ENCODE measurements at places on chromosomes 1 and 21. TPM values are rescaled to one million over a fixed set of nuclear protein-coding genes. Genes with fewer than 3 reads are reported as not detected.

DNA sequence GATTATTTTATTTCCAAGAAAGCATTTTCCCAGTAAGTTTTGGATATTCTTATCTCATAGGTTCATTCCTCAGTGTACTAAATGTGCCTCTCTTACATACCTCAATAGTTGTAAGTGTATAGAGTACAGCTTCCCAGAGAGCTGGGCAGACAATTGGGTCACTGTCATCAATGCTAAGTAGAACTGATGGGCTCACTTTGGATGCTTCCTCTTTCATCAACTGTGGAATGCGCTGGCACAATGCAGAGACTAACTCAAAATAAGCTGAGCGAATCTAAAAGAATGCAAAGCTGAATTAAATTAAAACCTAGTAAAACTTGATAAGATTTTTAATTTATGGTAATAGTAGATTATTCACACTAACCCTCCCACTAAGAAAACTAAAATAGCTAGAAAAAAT, 21.5 kb downstream of the LTN1 start:
- peaks cover 57% of the 10 kb centered on the region for H3K36me3 ChIP-seq
- no peak overlapping the region for H3K27ac ChIP-seq
- no peaks in the 10 kb centered on the region for H3K4me1 ChIP-seq
- no peak for DNase-seq
- no peak overlapping the region for H3K4me3 ChIP-seq
- no peaks in the 10 kb centered on the region for H3K27me3 ChIP-seq

DNA sequence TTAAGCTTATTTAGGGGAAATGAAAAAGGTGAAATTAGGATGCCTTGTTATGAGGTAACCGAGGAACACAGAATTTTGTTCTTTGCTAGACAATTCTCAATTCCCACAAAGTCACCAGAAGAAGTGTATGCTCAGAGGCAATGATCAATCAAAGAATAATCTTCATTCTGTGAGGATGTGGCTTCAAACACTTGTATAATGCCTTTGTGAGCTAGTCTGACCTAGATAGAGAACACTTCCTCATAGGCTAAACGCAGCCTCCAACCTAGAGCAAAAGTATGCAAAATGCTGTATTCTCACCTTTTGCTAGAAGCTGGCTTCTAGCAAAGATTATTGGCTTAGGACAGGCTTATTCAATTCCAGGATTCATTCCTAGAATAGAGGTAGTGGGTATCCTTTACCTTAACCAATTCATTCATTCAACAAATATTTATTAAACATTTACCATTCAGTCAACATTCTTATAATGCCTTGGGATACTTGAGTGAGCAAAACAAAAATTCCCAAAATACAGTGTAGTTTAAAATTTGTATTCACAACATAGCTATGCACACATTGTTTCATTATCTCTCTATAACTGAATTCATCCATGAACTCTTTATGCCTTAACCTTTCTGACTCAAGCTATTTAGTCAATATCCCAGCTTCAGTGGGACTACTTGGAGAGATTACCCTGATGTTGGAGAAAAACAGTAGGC, 530.2 kb downstream of the PTPRC start:
- H3K27me3 ChIP-seq = no peaks in the 10 kb centered on the region
- no peak for DNase-seq
- peaks cover 2% of the 10 kb centered on the region for H3K36me3 ChIP-seq
- peak overlapping the region; percentile 8 for H3K27ac ChIP-seq

DNA sequence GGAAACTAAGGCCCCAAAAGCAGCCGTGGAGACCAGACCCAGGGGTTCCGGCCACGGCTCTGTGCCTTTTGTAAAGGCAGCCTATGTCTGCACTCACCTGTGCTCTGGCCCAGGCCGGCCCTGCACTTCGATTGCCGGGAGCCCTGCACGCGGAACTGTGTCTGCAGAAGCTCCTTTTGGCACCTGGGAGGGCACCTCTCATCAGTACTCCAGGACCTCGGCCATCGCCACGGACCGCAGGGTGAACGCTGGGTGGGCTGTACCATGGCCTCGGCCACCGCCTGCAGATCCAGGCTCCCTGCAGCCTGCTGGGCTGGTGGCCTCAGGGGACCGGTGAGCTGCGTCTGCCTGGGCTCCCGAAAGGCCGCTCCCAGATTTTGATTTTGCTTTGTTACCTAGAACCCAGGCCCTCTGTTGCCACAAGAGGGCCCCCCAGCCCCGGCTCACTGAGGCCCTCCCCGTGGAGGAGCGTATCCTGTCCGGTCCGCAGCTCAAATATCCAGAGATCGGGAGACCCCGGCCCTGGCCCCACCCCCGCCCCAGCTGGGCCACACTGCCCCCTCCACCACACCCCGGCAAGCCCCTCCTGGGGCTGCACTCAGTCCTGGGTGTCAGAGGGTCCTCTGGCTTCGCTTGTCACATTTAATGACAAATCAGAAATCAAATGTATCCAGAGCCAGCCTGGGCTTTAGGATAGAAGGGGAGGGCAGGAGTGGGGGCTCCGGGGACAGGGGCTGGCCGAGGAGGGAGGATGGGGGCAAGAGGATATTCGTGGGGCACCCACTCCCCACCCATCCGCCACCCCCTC, 60.2 kb upstream of the PDE9A start:
- no peaks in the 10 kb centered on the region for H3K36me3 ChIP-seq
- H3K4me3 ChIP-seq = no peak overlapping the region
- peaks cover 18% of the 10 kb centered on the region for H3K4me1 ChIP-seq
- H3K27me3 ChIP-seq = peaks cover 4% of the 10 kb centered on the region

Gene LCE1F
- total RNA-seq = not detected

Gene TARDBP
- 175 TPM for total RNA-seq

All from activated CD8-positive, alpha-beta T cell treated with anti-CD3 and anti-CD28 coated beads, Interleukin-2, amount 10 ng/mL, durations not matched to agents 7 days and 5 days (primary cell).